Endodermal cell (in vitro differentiated cells): ENCODE measurements at places on chromosomes 7 and 10.

GRCh38 chr7:36217961-36218284 lies 64.9 kb downstream of the EEPD1 start:
- H3K27me3 ChIP-seq, result no peaks in the 10 kb centered on the region
- H3K27ac ChIP-seq, result no peak overlapping the region
- no peak overlapping the region for H3K4me3 ChIP-seq
- no peaks in the 10 kb centered on the region for H3K36me3 ChIP-seq
- peaks cover 7% of the 10 kb centered on the region for H3K4me1 ChIP-seq

DNA sequence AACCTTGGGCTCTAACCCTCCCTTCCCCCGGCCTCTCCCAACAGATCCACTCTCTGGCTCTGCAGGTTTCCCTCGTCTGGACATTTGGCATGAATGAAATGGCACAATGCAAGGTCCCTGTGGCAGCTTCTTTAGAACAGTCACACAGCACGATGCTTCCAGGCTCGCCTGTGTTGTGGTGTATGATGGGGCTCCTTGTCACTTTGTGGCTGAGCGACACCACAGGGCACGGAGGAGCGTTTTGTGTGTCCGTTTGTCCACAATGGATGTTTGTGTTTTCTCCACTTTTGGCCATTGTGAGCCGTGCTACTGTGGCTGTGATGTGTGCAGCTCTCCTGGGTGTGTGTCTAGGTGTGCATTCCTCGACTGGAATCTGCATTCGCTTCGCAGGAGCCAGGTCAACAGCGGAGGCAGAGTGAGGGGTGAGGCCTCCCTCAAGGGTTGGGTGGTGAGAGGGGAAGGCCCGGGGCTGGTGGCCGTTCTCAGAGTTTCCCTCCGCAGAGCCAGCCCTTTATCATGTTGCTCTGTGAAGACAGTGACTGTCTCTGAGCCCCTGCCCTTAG lies 22.3 kb upstream of the SHH start:
- no peaks in the 10 kb centered on the region for H3K4me1 ChIP-seq
- H3K4me3 ChIP-seq, result no peak overlapping the region
- no peaks in the 10 kb centered on the region for H3K27me3 ChIP-seq

DNA sequence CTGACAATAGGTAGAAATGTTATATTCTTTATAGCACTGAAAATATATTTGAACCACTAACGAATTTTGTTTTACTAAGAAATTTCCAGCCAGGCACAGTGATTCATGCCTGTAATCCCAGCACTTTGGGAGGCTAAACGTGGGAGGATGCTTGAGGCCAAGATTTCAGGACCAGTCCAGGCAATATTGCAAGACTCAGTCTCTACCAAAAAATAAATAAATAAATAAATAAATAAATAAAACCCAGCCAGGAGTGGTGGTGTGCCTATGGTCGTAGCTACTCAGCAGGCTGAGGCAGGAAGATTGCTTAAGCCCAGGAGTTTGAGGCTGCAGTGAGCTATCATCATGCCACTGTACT lies 39.8 kb downstream of the PIP4K2A start:
- no peaks in the 10 kb centered on the region for H3K4me1 ChIP-seq
- no peak for DNase-seq

DNA sequence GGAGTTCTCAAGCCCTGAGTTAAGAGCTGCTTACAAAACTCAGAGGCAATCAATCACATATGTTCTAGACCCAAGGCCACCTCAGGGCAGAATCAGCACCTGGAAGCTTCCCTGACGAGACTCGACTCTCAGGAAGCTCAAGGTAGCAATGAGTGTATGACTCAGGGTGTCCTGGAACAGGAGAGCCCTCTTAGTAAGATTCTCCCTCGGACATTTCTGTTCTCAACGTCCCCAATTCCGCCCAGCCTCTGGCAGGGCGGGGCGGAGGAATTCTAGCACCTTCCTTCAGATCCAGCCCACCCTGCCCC lies 39.6 kb upstream of the PROSER2 start:
- H3K27me3 ChIP-seq, result no peaks in the 10 kb centered on the region
- DNase-seq, result no peak
- H3K4me1 ChIP-seq, result no peaks in the 10 kb centered on the region
- H3K36me3 ChIP-seq, result no peaks in the 10 kb centered on the region

GRCh38 chr7:27209933-27210440 lies 10.1 kb upstream of the HOXA13 start:
- no peak overlapping the region for H3K27ac ChIP-seq
- no peaks in the 10 kb centered on the region for H3K36me3 ChIP-seq
- peaks cover 100% of the 10 kb centered on the region for H3K27me3 ChIP-seq
- H3K4me1 ChIP-seq, result peaks cover 2% of the 10 kb centered on the region

DNA sequence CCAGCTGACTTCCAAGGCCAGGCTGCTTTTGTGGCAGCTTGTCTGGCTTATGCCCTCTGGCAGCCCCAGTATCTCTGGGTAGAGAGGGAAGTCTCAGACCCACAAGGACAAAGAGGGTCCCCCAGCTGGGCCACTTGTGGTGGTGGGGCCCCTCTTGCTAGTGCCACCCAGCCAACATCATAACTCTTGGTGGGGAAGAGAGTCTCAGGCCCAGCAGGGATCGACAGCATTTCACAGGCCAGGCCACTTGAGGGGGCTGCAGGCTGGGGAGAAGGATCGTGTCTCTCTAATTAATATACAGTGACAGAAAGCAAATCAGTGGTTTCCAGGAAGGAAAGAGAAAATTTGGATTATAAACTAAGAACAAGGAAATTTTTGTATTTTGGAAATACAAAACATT lies 76.0 kb downstream of the TYW1B start:
- H3K4me3 ChIP-seq, result no peak overlapping the region
- no peak overlapping the region for H3K27ac ChIP-seq
- no peaks in the 10 kb centered on the region for H3K36me3 ChIP-seq
- DNase-seq, result peak; percentile 76
- no peaks in the 10 kb centered on the region for H3K4me1 ChIP-seq
- no peaks in the 10 kb centered on the region for H3K27me3 ChIP-seq

GRCh38 chr10:73509695-73510094 lies 13.9 kb upstream of the PPP3CB start:
- DNase-seq, result no peak
- H3K4me1 ChIP-seq, result no peaks in the 10 kb centered on the region
- no peaks in the 10 kb centered on the region for H3K27me3 ChIP-seq
- H3K4me3 ChIP-seq, result no peak overlapping the region
- H3K36me3 ChIP-seq, result peaks cover 65% of the 10 kb centered on the region
- H3K27ac ChIP-seq, result no peak overlapping the region

DNA sequence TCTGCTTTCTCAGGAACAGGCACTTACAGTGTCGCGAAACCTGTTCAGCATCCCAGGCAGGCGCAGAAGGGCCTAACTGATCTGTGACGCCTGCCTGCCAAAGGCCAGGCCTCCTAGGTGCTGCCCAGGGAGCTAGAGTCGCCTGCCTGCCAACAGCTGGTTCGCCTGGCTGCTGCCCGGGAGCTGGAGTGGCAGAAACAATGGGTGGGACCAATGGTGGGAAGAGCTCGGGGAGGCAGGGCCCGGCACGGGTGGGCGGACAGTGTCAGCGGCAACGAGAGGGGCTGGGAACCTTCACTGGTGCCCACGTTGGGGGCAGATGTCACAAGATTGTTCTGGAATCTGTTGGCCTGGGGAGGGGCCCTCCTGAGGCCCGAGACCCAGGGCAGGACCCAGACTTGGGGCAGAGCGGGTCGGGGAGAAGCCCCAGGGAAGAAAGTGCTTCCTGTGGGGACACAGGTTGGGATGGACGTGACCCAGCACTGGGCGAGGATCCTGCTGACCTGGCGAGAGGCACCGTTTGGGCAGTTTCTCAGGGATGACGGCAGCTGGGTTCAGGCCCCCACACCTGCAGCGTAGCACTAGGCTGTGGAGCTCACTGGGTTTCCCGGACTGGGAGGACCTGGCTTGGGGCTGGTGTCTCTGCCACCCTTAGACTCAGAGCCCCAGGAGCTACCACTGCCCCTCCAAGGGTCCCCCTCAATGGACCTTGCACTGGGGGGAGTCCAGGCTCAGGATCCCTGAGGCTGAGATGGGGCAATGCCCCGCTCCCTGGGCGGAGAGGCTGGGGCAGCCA lies 181.8 kb downstream of the ELFN1 start:
- H3K4me1 ChIP-seq, result peaks cover 4% of the 10 kb centered on the region
- DNase-seq, result peak; percentile 52
- no peak overlapping the region for H3K4me3 ChIP-seq
- H3K27me3 ChIP-seq, result no peaks in the 10 kb centered on the region

GRCh38 chr7:29511851-29512250 lies 51.8 kb upstream of the PRR15 start:
- H3K4me1 ChIP-seq, result no peaks in the 10 kb centered on the region
- H3K27ac ChIP-seq, result no peak overlapping the region
- no peak overlapping the region for H3K4me3 ChIP-seq
- no peaks in the 10 kb centered on the region for H3K27me3 ChIP-seq

DNA sequence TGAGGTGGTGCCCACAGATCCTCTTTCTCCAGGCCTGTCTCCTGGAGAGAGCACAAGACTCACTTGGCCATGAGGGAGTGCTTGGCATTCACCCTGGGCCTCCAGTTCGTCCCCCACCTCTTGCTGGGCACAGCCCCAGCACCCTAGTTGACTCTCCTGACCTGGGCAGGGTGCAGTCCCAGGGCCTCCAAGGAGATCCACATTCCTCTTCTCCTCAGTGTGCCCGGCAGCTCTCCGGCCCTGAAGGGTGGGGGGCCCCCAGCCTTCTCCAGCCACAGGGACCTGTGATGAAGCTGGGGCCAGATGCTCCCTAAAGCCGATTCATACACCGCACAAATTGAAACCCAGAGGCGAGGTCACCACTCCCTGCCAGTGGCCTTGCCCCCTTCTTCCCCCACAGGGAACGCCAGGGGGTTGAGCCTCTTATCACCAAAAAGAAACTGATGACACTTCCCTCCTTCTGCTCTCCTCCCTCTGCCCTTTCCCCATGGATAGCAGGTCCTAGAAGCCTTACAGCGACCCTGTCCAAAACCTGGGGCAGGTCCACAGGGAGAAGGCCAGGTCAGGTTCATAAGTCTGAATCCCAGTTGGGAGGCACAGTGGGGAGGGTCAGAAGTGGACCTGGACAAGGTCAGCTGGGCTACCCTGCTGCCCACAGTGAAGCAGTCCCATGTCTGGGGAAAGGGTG lies 3.1 kb downstream of the EN2 start:
- no peak overlapping the region for H3K4me3 ChIP-seq
- H3K36me3 ChIP-seq, result no peaks in the 10 kb centered on the region
- peak; percentile 52 for DNase-seq
- peaks cover 97% of the 10 kb centered on the region for H3K27me3 ChIP-seq
- no peak overlapping the region for H3K27ac ChIP-seq

- H3K27ac ChIP-seq, result no peak overlapping the region
- peaks cover 97% of the 10 kb centered on the region for H3K36me3 ChIP-seq
- H3K27me3 ChIP-seq, result no peaks in the 10 kb centered on the region
- no peak for DNase-seq
- H3K4me1 ChIP-seq, result no peaks in the 10 kb centered on the region
These were observed 7.7 kb downstream of the ZSCAN25 start for GRCh38 chr7:99624484-99624883.

DNA sequence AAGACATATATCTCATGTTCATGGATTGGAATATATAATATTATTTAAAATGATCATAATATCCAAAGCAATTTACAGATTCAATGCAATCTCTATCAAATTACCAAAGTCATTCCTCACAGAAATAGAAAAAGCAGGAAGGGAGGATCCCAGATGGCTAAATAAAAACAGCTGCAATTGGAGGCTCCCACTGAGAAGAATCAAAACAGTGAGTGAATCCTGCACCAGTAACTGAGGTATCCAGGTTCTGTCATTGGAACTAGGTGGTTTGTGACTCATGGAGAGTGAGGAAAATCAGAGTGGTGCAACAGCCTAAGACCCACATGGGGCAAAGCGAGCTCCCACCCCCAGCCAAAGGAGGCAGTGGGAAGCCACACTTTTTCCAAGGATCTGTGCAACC lies 128.4 kb downstream of the MTERF1 start:
- H3K36me3 ChIP-seq, result no peaks in the 10 kb centered on the region
- no peak for DNase-seq
- H3K4me1 ChIP-seq, result peaks cover 3% of the 10 kb centered on the region
- no peaks in the 10 kb centered on the region for H3K27me3 ChIP-seq
- no peak overlapping the region for H3K27ac ChIP-seq
- no peak overlapping the region for H3K4me3 ChIP-seq

DNA sequence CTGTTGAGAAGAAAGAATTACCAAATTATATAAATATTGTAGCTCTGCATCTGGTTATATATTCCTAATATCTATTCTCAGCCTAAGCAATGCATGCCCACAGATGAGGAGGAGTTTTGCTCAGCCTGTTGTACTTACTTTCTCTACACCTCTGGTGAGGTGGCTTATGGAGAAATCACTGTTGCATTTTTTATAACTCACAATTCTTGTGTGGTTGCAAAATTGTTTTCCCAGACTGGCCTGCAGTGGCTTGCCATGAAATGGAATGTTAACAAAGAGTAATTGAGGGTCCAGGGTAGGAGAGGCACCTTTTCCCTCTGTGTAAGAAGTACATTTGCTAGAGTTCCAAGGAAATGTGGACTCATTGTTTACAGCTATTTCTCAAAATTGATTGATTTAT lies 202.0 kb upstream of the SEMA3E start:
- no peak overlapping the region for H3K27ac ChIP-seq
- H3K27me3 ChIP-seq, result no peaks in the 10 kb centered on the region
- no peak for DNase-seq
- H3K4me1 ChIP-seq, result peaks cover 5% of the 10 kb centered on the region

- H3K4me1 ChIP-seq, result no peaks in the 10 kb centered on the region
- no peak overlapping the region for H3K27ac ChIP-seq
- no peak overlapping the region for H3K4me3 ChIP-seq
These were observed 136.9 kb upstream of the CDK6 start for GRCh38 chr7:92973293-92973731.

GRCh38 chr10:102629661-102630614 lies 14.3 kb upstream of the TRIM8 start:
- H3K27ac ChIP-seq, result peak overlapping the region; percentile 74
- no peak overlapping the region for H3K4me3 ChIP-seq
- DNase-seq, result peak; percentile 92
- H3K36me3 ChIP-seq, result no peaks in the 10 kb centered on the region
- H3K27me3 ChIP-seq, result no peaks in the 10 kb centered on the region

GRCh38 chr7:46847126-46847525 lies 734.8 kb downstream of the TNS3 start:
- no peaks in the 10 kb centered on the region for H3K4me1 ChIP-seq
- no peak overlapping the region for H3K4me3 ChIP-seq
- no peaks in the 10 kb centered on the region for H3K36me3 ChIP-seq

DNA sequence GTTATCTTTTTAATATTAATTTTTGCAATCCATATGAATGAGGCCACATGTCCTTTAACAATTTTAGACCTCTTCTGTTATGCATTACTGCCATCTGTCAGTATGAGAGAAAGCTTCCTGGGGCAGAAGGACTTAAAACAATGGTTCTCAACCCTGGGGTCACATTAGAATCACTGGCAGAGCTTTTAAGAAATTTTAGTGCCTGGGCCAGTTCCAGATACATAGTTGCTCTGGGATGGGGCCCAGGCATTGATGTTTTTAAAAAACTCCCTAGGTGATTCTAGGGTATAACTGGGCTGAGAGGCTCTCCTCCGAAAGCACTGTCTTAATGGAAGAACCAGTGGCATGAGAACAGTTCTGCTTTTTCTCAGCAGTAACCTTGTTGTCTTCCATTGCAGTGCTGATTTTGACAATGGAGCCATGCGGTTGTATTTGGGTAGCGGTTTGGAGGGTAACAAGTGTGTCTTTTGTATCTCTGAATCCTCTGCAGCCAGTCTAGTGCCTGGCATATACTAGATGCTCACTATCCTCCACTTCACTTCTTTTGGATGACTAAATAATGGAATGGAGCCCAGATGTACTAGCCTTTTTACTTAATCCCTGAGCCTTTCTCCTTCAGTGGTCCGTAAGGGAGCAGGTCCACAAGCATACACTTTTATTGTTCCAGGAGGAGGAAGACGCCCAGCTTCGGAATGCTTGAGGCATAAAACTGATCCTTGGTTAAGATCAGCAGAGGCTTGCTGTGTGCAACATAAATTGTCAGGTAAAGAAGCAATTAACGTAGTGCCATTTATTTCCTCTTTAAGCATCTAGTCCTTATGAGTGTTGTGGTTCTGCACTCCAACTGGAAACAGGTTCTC lies 227.1 kb downstream of the AUTS2 start:
- no peak overlapping the region for H3K4me3 ChIP-seq
- H3K4me1 ChIP-seq, result peaks cover 30% of the 10 kb centered on the region
- no peaks in the 10 kb centered on the region for H3K27me3 ChIP-seq
- H3K27ac ChIP-seq, result no peak overlapping the region
- no peak for DNase-seq
